ENCODE measurements at places on chromosomes 11 and 22.

DNA sequence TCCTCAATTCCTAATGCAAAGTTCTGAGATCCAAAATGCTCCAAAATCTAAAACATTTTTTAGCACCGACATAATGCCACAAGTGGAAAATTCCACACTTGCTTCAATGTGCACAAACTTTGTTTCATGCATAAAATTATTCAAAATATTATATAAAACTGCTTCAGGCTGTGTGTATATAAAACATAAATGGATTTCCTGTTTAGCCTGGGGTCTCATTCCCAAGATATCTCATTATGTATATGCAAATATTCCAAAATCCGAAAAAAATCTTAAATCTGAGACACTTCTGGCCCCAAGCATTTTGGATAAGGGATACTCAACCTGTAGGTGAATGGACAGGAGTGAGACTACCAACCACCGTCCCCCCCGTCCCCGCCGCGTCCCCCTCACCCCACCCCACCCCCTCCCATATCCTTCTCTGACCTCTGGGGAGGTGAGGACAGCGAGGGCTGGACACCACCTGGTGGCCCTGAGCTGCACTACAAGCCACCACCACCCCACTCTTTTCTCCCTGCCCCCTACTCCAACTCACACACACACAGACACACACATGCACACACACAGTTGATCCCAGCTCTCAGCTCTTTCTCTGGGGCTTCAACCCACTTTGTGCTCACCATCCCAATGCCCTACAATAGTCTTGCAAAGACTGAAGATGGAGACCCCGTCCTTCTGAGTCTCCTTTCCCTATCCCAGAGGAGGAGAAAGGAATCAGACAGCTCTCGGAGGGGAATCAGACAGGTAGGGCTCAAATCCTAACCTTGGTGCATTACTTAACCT, 101.0 kb downstream of the PDE2A start:
- H3K4me3 ChIP-seq: no peak overlapping the region
- DNase-seq: peak; percentile 56
- peaks cover 22% of the 10 kb centered on the region for H3K4me1 ChIP-seq
- no peak overlapping the region for H3K27ac ChIP-seq
- H3K27me3 ChIP-seq: peaks cover 15% of the 10 kb centered on the region
- no peaks in the 10 kb centered on the region for H3K36me3 ChIP-seq

DNA sequence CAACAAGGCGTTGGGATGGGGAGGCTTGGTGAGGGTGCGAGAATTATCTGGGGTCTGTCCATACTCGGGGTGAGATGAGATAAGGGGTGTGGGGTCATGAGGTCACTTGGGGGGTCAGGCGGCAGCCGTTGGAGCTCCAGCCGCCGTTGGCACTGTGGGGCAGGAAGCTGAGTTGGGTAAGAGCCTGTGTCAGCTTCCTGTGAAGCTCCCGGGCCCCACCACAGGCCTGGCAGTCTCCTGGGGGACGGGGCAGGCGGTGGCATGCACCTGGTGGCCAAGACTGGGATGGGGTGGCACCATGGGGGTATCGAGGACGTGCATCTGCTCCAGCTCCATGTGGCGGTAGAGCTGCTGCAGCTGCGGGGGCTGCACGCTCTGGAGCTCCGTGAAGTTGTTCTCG, 7.1 kb upstream of the MYBPC3 start:
- DNase-seq: no peak
- no peaks in the 10 kb centered on the region for H3K36me3 ChIP-seq
- peaks cover 6% of the 10 kb centered on the region for H3K4me1 ChIP-seq

DNA sequence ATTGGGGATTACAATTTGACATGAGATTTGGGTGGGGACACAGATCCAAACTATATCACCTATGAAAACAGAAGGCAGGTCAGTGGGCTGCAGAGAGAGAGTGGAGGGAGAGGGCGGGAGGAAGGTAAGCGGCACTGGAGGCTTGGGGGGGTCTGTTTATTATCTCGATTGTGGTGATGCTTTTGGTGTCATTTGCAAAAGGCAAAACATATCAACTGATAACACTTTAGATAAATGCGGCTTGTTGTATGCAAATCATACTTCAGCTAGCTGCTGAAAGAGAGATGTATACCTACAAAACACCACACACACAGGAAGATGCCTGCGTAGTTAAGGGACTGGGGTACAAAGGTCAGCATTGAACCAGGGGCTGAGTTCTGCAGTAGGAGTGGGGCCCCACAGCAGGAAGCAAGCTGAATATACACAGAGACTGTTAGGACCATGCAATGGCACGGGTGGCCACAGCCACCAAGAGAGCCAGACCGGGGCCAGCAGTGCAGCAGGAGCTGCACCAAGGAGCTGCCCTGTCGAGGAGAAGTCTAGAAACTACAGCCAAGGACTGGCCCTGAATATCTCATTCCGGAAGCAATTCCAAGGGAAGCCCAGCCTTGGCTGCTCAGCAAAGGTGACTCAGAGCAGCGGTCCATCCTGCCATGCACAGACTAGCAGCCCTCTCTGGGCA, 23.8 kb upstream of the TOLLIP start:
- H3K4me1 ChIP-seq: peaks cover 16% of the 10 kb centered on the region
- peaks cover 21% of the 10 kb centered on the region for H3K27me3 ChIP-seq
- H3K36me3 ChIP-seq: no peaks in the 10 kb centered on the region
- H3K27ac ChIP-seq: no peak overlapping the region

- H3K4me3 ChIP-seq: peak overlapping the region; percentile 92
- H3K36me3 ChIP-seq: no peaks in the 10 kb centered on the region
- peaks cover 2% of the 10 kb centered on the region for H3K27me3 ChIP-seq
- no peak overlapping the region for H3K27ac ChIP-seq
- peaks cover 14% of the 10 kb centered on the region for H3K4me1 ChIP-seq
Observed at GRCh38 chr11:67468056-67468455, 995 bp downstream of the TMEM134 start.

DNA sequence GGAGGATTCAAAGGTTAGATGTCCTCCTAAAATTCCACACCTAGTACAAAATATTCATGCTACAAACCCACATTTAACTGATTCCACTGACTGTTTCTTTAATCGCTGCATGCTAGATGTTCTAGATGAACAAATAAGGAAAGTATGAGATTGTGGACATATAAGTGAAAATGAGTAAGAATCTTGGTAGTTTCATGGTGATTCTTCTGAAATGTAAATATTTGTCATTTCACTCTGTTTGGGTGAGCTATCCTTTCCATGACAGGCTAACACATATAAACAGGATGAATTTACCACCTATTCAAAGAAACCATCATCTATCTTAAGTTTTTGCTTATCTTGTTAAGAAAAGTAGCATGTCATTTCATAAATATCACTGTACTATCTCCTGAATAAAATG, 14.8 kb downstream of the OR5B3 start:
- no peak overlapping the region for H3K27ac ChIP-seq
- no peak overlapping the region for H3K4me3 ChIP-seq
- no peaks in the 10 kb centered on the region for H3K4me1 ChIP-seq
- H3K36me3 ChIP-seq: no peaks in the 10 kb centered on the region

- H3K36me3 ChIP-seq: peaks cover 3% of the 10 kb centered on the region
- DNase-seq: no peak
- H3K27me3 ChIP-seq: no peaks in the 10 kb centered on the region
- H3K27ac ChIP-seq: no peak overlapping the region
- no peak overlapping the region for H3K4me3 ChIP-seq
Observed at GRCh38 chr11:83205608-83206185, 12.2 kb downstream of the ANKRD42 start.

DNA sequence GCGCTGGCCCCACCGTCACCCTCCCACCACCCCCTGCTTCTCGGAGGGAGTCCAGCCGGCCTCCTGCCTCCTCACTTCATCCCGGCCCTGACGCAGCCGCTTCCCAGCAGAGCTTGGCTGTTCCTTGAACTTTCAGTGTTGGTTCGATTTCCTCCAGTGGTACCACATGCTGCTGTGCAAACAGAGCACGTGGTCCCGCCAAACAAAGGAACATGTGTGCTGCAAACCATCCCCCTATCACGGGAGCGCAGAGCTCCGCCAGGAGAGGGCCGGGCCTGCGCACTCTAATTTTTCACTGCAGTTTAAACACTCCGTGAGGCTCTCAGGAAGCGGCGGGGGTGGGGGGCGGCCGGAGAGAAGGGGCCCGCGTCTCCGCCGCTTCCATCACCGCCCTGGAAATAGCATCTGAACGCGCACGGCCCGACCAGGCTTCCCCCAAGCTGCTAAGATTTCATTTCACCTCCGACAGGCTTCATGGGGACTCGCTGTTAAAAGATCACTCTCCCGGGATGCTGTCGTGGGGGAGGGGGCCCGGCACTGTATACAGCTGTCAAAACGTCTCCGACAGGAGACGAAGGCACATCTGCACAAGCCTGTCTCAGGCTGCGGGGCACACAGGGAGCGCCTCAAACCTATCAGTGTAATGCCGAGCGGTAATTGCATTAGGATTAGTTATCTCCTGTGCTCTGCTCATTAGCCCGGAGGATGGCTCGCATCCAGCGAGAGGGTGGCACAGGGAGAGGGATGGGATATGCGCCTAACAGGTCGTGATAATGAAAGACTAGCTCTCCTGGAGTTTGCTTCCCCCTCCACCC, 269.9 kb upstream of the SORL1-AS1 start:
- DNase-seq: peak; percentile 62
- H3K4me3 ChIP-seq: peak overlapping the region; percentile 79
- peak overlapping the region; percentile 93 for H3K27ac ChIP-seq
- peaks cover 17% of the 10 kb centered on the region for H3K4me1 ChIP-seq

- H3K4me3 ChIP-seq: peak overlapping the region; percentile 2
- no peaks in the 10 kb centered on the region for H3K36me3 ChIP-seq
- H3K4me1 ChIP-seq: no peaks in the 10 kb centered on the region
- no peak for DNase-seq
- no peak overlapping the region for H3K27ac ChIP-seq
Observed at GRCh38 chr22:35541254-35541748, 670 bp downstream of the RASD2 start.

- H3K4me3 ChIP-seq: no peak overlapping the region
- no peaks in the 10 kb centered on the region for H3K27me3 ChIP-seq
- H3K27ac ChIP-seq: no peak overlapping the region
- H3K36me3 ChIP-seq: no peaks in the 10 kb centered on the region
- DNase-seq: no peak
- H3K4me1 ChIP-seq: no peaks in the 10 kb centered on the region
Observed at GRCh38 chr22:26534874-26535602, 22.8 kb upstream of the TFIP11 start.

DNA sequence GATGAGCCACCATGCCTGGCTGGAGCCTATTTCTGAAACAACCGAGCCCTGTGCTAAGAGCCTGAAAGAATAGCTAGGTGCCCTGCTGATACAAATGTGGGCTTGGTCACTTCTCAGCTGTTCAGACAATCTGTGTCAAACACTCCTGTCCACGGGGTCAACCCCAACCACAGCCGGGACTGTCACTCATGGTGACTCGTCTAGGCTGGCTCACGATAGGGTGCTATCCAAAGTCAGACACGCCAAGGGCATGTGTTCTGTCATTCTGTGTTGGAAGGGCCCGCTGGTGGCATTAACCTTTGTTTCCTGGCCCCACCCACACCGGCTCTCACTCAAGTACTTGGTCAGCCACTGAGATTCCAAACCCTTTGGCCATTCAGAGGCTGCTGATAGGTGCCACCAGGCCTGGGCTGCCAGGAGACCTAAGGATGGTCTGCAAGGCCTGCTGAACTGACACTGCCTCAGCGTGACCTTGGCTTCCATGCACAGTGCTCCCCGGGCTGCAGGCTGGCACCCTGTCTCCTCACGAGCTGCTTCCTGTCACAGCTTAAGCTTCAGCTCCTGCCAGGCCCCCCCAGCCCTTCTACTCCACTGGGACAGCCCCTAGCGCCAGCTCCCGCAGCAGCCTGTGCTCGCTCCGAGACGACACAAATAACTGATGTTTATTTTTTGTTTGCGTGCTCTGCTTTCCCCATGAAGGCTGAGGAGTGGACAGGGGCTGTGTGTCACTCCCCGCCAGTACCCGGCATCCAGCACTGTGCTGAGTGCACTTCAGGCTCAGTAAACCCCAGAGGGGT, 14.2 kb upstream of the CDC42BPG start:
- peaks cover 5% of the 10 kb centered on the region for H3K36me3 ChIP-seq
- H3K4me3 ChIP-seq: no peak overlapping the region
- no peak for DNase-seq
- peaks cover 21% of the 10 kb centered on the region for H3K4me1 ChIP-seq

- DNase-seq: no peak
- no peak overlapping the region for H3K27ac ChIP-seq
Observed at GRCh38 chr11:3837793-3838192, 3.0 kb downstream of the RHOG start.

- H3K36me3 ChIP-seq: peaks cover 13% of the 10 kb centered on the region
- no peak overlapping the region for H3K4me3 ChIP-seq
- peaks cover 20% of the 10 kb centered on the region for H3K4me1 ChIP-seq
- H3K27ac ChIP-seq: no peak overlapping the region
Observed at GRCh38 chr11:6576471-6577373, 26.7 kb downstream of the RRP8 start.

DNA sequence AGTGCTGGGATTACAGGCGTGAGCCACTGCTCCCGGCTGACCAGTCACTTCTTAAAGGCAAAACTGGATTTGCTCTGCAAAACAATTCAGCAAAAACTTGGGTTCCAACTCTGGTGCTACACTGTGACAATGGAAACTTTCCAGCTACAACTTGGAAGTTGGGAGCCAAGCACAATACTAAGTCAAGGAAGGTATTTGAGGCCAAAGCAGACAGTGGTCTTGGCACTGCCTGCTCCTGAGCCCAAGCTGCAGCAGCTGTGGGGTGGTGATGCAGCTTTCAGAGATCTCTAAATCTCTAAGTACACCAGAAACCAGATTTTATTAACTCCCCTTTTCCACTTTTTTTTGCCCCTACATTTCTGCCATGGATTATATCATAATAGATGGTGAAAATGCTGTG, 17.5 kb downstream of the ADM start:
- peak overlapping the region; percentile 73 for H3K27ac ChIP-seq
- H3K36me3 ChIP-seq: no peaks in the 10 kb centered on the region
- H3K27me3 ChIP-seq: no peaks in the 10 kb centered on the region

GRCh38 chr11:114075891-114076441, 16.5 kb downstream of the ZBTB16 start:
- H3K27me3 ChIP-seq: no peaks in the 10 kb centered on the region
- no peaks in the 10 kb centered on the region for H3K36me3 ChIP-seq
- peak overlapping the region; percentile 69 for H3K27ac ChIP-seq
- DNase-seq: peak; percentile 62

DNA sequence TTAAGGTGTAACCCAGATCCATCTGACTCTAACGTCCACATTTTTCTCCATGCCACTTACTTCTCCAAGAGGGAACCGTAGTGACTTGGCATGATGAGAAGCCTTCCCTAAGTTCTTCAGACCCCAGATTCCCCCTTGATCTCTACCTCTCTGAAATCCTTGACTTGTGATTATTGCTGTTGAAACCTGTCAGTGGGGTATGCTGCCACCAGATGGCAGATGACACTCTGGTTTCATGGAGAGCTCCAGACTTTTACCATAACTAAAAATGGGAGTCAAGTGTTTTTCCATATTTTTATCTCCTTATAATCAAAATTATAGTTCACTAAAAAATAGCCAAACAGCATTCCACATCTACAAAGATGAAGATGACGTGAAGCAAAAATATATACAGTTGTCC, 504.2 kb downstream of the SOX6 start:
- H3K36me3 ChIP-seq: no peaks in the 10 kb centered on the region
- no peak overlapping the region for H3K27ac ChIP-seq
- peaks cover 5% of the 10 kb centered on the region for H3K27me3 ChIP-seq

GRCh38 chr11:128627666-128628324, 40.4 kb upstream of the ETS1 start:
- DNase-seq: no peak
- H3K27me3 ChIP-seq: peaks cover 18% of the 10 kb centered on the region
- no peak overlapping the region for H3K4me3 ChIP-seq
- H3K27ac ChIP-seq: no peak overlapping the region
- peaks cover 39% of the 10 kb centered on the region for H3K4me1 ChIP-seq

GRCh38 chr22:37970864-37971263, 13.5 kb downstream of the SOX10 start:
- H3K36me3 ChIP-seq: peaks cover 46% of the 10 kb centered on the region
- H3K27ac ChIP-seq: no peak overlapping the region
- peak overlapping the region; percentile 84 for H3K4me3 ChIP-seq
- no peak for DNase-seq

Data from neural crest cell (in vitro differentiated cells).